Stimulated activated CD8-positive, alpha-beta memory T cell treated with anti-CD3 and anti-CD28 coated beads, Interleukin-2, amount 100 ng/mL, for 1 hour (primary cell): ENCODE measurements at places on chromosomes 6 and 20.

DNA sequence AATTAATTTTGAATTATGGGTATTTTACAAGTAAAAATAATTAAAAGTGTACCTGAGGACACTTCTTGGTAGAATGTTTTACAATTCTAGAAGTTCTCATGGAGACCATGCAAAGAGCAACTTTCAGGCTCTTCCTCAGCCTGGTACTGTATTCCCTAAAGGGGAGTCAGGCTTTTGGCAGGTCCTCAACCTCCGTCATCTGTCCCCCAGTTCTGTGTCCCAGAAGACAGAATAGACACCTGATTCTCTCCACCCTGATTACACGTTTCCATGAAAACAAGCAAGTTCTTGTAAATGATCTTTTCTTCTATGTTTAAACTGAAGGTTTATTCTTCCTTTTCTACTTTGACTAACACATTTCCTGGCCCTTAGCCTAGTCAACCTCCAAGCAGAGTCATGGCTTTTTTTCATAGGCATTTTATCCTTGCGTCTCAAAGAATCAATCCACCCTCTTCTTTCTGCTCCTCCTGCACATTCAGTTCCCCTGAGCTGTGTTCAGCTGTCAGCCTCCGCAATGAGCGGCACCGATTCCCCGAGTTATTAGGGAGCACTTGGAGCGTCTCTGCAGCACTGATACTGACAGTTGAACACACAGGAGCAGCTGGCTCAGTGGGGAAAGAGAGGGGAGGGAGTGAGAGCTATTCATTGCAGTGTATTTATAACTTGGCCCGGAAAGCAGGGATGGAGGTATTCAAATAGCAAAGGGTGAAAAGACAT lies 1082.4 kb upstream of the MAP3K7 start:
- DNase-seq, result no peak

DNA sequence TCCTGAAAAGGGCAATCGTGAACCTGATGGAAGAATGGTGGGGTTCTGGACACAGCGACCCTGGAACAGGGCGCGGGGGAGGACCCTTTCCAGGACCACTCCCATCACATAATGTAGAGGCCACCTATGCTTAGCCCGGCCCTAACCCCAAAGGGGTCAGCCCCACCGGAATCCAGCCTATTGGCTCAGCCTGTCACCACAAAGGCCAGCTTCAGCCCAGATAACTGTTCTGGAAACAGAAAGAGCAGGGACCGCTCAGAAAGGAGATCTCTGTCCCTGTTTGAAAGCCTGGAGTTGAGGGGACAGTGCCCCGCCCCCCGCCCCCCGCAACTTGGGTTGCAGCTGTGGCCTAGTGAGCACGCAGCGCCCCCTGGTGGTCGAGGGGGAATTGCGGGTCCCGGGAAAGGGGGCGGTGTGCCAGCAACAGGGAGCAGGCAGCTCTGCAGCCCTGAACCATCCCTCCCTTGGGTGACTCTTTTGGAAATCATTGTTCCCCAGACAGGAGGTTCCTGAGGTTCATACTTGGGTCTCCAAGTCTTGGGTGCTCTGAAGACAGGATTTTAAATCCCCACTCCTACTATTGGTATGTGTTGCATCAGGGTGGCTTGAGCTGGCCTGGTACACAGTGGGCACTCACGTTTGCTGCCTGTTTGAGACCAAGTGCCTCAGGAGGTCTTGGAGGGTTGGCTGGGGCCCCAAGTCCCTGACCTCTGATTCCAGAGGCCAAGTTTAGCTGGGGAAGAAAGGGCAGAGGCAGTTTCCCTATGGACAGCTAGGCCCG lies 1.5 kb downstream of the SIGLEC1 start:
- peak; percentile 55 for DNase-seq

DNA sequence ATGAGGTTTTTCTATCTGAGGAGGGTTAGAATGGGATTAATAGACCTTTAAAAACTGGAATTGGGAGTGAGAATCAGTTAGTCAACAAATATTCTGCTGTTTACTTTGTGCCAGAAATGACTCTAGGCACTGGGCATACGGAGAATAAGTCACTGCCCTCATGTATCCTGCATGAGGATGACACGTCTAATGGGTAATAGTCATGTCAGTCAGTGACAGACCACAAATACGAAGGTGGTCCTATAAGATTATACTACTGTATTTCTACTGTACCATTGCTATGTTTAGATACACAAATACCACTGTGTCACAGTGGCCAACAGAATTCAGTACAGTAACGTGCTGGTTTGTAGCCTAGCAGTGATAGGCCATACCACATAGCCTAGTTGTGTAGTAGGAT lies 30.7 kb downstream of the ZFAND3 start:
- DNase-seq, result no peak

GRCh38 chr20:57332105-57333089 lies 2.8 kb downstream of the SPO11 start:
- DNase-seq, result no peak

DNA sequence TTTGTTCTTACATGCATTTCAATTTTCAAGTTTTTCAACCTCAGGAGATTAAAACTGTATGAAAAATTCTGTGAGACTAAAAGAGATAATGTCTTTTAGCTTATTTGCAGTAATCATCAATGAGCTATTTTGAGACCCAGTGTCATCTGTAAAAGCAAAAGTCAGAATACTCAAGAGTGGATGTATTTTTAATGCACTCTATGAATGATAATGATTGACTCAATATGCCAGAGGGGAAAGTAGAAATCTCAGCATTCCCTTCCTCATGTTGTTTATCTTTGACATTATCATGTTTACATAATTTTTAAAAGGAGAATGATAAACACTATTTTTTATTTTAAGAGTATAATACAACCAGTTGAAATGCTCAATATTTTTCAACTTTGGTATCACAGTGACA lies 162.1 kb downstream of the MMUT start:
- no peak for DNase-seq

- DNase-seq, result no peak
Observed at GRCh38 chr6:33860706-33861474, 57.1 kb upstream of the MLN start.

- DNase-seq, result no peak
Observed at GRCh38 chr6:22108199-22108598, 188.6 kb downstream of the PRL start.

DNA sequence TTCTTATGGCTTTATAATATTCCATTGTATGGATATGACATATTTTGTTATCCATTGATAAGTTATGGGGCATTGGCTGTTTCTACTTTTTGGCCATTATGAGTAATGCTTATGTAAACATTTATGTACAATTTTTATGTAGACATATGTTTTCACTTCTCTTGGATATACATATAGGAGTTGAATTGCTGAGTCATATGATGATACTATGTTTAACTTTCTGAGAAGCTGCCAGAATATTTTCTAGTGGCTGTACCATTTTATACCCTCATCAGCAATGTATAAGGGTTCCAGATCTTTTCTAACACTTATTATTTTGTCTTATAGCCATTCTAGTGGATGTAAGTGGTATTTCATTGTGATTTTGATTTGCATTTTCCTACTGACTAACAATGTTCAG lies 23.1 kb downstream of the OTOR start:
- no peak for DNase-seq

DNA sequence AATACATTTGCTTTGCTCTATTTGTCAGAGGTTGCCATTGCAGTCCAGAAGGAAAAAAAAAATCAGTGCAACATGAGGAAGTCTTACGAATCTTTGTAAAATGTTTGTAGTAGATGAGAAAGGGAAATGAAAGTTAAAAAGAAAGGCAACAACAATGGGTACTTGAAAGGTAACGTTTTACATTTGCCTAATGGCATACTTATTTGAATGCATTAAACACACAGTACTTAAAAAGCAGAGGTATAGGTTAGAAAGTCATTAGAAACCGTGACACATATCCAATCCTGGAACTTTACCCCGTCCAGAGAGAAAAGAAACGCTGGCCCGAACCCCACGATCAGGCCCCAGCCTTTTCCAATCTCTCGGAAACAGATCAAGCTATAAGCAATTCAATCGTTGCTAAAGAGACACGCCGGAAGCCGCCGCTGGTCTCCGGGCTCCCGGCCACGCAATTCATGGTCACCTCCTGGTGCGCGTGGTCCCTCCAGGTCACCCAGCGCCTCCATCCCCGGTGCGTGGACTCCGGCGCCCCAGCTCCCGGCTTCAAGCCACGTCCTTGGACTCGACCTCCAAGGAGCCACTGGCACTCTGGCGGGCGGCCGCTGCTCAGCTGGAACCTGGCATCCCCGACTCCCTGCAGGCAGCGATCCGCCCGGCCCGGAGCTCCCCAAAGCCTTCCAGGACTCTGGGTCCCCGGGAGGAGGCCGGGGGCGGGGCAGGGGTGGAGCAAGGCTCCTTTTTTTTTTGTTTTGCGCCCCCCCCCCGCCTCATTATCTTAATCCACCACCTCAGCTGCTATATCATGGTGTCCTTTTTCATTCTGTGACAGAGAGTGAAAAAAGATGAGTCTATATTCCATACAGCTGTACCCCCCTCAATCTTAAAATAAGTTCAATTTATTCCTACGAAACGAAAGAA lies at the start of gene SLC18B1:
TSS of gene SLC18B1 (minus strand) at position 687 of the 918 bp plus-strand sequence. CDS start at position 506, 181 bp downstream.
- no peak for DNase-seq

- no peak for DNase-seq
Observed at GRCh38 chr20:1631309-1632151, 11.7 kb upstream of the SIRPB1 start.
